ENCODE measurements at places on chromosomes 1 and 21.

- no peak for DNase-seq
Observed at GRCh38 chr1:245797592-245798348, 643.0 kb downstream of the KIF26B start.

DNA sequence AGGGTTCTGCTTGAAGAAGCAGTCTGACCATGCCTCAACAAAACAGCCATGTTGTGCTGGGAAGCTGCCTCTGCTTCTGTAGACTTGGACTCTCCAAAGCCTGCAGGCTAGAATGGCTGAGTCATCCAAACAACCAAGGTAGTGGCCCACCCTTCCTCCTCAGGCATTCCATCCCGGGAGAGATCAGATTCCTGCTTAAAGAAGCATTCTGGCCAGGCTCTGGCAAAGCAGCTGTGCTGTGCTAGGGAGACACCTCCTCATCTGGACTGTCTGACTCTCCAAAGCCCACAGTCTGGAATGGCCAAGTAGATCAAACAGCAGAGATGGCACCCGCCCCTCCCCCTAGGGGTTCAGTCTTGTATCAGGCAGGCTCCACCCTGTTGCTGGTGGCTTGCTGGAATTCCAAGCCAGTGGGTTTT, 38.3 kb upstream of the F3 start:
- DNase-seq: no peak

DNA sequence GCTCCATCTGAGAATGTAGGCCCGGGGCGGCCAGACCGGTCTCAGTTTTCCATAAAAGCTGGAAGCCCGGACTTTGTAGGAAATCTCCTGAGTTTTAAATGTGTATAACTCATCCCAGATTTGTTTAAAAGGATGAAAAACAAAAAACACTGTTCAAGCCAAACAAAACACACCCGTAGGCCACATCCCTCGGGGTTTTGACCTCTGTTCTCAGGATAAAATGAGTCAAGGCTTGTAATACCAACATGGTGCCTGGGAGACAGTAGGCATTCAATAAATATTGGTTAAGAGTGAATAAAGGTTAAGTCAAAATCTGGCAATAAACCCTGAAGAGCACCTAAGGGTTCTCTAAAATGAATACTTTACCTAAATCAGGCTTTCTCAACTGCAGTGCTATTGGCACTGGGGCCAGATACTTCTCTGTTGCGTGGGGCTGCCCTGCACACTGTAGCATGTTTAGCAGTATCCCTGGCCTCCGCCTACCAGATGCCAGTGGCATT, 55.0 kb downstream of the KAZN start:
- no peak for DNase-seq

- DNase-seq: no peak
Observed at GRCh38 chr21:31879911-31880310, 7.1 kb downstream of the HUNK start.

GRCh38 chr1:23601135-23601967, 42.0 kb upstream of the ID3 start:
- DNase-seq: no peak

DNA sequence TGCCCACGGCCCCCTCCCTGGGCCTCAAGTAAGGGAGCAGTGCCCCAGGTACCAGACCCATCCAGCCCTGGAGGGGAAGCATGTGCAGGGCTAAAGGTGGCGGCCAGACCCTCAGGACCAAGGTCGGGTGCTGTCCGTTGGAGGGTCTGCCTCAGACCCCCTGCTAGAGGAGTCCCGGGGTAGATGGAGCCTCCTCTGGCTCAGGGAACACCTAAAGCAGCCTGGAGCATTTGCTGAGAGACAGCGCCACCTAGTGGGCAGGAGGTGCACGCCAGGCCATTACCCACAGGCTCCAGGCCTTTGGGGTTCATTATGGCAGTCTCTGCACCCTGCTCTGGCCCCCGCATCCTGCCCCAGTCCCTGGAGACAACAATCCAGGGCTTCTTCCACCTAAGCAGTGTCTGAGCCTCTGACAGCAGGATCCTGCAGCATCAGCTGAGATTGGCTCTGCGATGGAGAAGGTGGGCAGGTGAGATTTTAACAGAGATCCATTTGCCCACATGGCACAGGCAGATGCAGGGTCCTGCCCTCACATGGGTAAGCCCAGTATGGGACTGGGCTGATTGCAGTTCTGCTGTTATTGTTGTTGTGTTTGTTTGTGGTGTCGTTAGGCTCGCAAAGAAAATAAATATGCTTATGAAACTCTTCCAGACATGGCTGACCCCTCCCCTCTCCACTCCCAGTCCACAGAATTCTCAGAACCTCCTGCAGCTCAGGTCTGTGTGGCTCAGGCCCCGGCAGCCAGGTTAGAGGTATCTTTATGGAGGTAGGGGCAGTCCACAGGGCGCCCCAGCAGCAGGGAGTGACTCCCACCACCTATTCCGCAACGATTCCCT, 42.4 kb downstream of the CTNNBIP1 start:
- peak; percentile 77 for DNase-seq

DNA sequence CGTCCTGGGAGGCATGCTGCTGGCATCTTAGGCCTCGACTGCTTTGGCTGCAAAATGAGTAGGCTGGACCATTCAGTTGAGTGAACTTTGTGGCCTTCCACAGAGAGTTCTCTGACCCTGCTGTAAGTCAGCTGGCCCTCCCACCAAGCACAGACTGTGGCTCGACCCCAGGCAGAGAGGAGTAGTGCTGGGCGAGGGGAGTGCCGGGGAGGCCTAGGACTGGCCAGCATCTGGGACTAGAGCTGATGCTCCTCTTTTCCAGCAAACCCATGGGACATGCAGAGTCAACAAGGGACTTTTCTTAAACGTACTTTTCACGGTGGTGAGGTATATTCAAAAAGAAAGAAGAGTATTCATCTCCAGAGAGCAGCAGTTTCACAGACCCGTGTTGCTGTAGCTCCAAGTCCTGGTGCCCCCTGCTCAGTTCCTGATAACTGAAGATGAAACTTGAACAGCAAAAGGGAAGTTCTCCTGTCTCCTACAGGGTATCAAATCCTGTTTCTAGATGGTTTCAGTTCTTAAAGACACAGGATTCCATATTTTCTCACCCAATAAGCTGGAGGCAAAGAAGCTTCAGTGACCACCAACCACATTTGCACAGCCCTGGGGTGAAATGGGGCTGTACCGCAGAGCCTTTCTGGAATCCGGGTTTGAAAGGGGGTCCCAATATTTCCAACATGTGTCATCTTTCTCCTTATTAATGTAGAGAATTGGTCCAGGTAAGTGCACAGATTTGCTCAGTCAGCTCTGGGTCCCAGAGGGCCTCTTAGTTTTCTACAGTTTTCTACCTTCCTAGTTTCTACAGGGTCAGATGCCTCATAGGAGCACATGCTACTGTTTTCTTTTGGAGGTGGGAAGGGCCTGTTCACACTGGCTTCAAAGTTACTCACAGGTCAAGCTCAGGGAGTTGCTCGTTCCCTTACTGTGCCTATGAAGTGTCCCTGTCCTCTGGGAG, 20.9 kb downstream of the BATF3 start:
- DNase-seq: peak; percentile 23

GRCh38 chr1:202161151-202162046, 997 bp upstream of the PTPN7 start:
- no peak for DNase-seq

GRCh38 chr1:20255666-20256065, 35.0 kb upstream of the VWA5B1 start:
- DNase-seq: no peak

DNA sequence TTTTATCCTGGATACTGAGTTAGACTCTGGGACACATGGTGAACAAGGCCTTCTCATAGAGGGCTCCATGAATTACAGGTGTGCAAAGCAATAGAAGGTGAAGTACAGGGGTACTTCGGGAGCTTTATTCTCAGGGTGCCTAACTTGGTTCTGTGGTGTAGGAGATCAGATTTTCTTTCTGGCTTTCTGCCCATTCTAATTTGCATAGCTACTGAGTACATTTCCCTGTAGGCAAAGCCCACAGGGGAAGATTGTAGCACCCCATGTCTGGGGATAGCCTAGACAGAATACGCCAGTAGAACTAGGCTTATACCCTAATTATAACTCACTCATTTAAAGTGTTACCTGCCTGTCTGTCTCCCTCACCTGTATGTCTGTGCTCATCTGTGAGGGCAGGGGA, 49.7 kb downstream of the PGM1 start:
- no peak for DNase-seq

DNA sequence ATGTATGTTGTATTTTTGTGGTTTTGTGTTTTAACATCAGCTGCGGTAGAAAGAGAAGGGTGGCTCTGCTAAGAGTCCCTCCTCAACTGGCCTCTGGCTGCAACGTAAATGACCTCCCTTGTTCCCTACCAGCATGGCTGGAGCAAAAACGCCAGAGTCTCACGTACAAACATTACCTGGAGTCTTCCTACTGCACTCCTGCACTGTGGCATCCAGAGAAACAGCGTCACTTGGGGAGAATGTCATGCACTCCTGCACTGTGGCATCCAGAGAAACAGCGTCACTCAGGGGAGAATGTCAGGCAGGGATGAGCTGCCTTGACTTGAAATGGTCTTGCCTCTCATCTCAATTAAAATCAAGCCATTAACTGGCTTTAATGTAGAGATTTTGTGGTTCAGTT, 314.2 kb downstream of the KIF26B start:
- DNase-seq: no peak

DNA sequence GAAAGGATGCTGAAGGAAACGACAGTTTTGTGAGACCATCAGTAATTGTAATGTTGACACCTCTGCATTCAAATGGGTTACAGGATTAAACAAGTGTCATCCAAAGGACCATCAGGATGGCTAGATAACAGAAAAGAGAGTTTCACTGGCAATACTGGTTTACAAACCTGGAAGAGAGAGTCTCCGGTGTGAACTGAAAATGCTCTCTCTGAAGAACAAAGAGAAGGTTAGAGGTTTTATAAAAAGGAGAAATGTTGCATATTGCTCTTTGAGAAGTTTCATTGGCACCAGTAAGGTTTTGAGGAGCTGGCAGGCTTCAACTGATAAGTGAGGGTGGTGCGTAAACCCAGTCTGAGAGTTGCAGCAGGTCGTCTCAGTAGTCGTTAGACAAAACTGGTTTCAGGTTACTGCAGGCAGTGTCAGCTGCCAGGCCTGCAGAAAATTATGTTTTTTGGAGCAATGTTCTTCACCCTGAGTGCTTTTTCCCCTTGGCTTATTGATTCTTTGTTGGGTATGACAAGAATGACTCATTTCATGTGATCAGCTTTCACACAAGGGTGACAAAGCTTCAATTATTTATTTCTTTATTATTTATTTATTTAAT, 42.2 kb downstream of the KCNK1 start:
- no peak for DNase-seq

DNA sequence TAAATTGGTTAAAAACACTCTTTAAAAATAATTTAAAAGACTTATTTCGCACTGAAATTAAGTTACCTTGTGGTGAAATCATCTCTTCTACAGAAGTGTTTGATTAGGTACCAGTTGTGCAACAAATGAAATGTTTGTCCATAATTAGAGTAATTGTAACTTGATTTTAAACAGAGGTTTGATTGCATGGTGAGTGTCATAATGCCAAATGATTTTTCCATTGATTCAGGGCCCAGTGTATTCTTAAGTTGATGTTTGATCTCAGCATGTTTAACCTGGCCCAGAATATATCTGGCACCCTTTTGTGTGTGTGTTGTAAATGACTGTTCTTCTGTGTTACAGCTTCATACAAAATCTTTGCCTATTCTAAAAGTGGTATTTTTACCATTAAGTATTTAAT, 28.5 kb downstream of the LRRC8B start:
- no peak for DNase-seq

DNA sequence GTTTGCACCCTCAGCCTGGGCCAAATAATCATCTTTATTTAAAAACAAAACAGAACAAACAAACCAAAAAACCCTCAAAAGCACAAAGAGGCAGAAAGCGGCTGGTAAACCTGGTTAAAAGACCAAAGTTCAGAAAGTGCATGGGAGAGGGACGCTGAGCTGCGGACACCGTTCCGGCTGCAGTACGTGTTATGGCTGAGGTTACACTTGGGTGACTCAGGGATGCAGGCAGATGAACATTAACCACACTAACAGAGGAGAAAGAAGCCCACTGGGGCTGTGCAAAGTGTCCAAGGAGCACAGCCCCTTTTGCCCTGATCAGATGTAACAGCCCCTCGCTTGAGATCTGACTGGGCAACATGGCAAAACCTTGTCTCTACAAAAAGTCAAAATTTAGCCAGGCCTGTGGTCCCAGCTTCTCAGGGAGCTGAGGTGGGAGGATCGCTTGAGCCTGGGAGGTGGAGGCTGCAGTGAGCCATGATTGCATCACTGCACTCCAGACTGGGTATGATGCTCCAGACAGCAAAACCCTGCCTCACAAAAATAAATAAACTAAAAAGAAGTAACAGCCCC, 28.3 kb downstream of the GPR157 start:
- DNase-seq: no peak

GRCh38 chr1:233357595-233358397, 30.3 kb downstream of the MAP3K21 start:
- DNase-seq: no peak

- no peak for DNase-seq
Observed at GRCh38 chr1:154448331-154448811, 43.2 kb downstream of the IL6R start.

- DNase-seq: no peak
Observed at GRCh38 chr1:22508329-22508728, 55.0 kb upstream of the EPHA8 start.

DNA sequence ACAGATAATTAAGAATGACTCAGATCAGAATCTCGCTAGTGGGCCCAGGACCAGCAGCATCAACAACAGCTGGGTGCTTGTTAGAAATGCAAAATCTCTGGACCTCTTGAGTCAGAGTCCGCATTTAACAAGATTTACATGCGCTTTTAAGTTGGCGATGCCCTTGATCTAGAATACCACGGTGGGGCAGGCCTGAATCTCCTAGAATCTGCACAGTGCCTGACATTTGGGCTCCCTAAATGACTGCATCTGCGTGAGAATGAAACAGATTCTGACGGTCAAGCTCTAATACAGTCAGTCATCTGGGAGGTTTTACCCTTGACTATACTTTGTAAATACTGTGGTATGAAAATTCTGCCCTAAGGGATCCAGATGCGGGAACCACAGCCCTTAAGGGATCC, 17.2 kb upstream of the RAB29 start:
- no peak for DNase-seq

- DNase-seq: no peak
Observed at GRCh38 chr1:159177272-159177907, 6.0 kb downstream of the CADM3 start.

GRCh38 chr1:65469889-65470340, 49.4 kb downstream of the LEPR start:
- no peak for DNase-seq
